ENCODE measurements at places on chromosomes 1 and 21.

DNA sequence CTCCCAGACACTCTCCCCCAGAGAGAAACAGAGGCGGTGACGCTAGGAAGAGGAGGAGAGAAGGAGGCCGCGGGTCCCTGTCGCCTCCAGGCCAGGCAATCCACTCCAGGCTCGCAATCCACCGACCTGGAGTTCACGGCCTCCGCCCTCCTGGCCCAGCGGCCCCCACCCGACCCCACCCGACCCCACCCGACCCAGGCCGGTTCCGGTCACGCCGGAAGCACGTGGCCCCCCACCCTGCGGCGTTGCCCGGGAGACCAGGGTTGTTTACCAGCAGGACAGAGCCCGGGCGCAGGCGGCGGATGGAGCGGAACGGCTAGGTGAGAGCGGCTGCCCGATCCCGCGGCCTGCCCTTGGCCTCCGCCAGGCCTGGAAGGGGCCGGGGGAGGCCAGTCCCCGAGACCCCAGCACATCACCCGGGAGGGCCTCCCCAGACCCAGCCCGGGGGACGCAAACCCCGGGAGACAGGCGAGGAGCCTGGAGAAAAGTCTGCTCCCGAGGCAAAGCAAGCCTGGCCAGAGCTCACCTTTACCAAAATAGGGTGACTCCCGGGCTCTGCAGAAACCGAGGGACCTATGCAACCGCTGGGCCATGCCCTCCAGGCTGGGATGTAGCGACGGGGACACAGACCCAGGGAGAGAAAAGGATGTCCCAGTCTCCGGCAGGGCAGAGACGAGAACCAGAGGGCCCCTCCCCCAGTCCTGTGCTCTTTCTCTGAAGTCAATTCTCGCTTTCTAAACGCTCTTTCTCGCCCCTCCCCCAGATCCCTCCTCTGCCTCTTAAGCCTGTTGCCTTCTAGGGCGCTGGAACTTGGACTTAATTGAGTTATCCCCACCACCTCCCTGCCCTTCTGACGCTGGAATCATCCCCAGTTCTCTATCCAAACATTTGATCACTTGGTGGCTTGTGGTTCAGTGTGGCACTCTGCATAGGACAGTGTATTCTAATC, at the start of the genes PLA2G2C and UBXN10:
Gene PLA2G2C (minus strand): TSS at position 685 of the 949 bp plus-strand sequence. CDS start 9,155 bp downstream, outside the sequence.
Gene UBXN10 (plus strand): TSS at position 263 of the 949 bp plus-strand sequence. CDS start 4,466 bp downstream, outside the sequence.
- peak; percentile 90 for DNase-seq

GRCh38 chr21:24127651-24128050, 1479.6 kb downstream of the MRPL39 start:
- DNase-seq, result no peak

GRCh38 chr1:176602388-176603004, 139.5 kb downstream of the PAPPA2 start:
- no peak for DNase-seq

DNA sequence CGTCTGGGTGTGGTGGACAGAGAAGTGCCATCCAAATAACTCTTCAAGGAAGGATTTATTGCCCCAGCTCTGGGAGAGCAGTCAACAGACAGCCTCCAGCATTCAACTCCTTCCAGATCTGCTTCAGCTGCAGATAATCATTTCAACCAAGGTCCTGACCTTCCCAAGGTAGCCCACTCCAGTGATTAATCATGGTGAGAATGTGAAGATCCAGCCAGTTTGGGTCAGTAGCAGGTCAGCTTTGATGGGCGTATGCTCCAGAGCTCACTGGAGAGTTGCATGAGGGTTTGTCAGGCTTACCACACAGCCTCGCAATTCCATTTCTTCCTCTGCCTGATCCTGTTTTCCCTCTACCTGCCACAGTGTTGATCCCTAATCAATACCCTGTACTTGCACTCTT, 214.5 kb upstream of the ZRANB2 start:
- DNase-seq, result no peak

GRCh38 chr1:244096691-244097090, 45.6 kb downstream of the ZBTB18 start:
- no peak for DNase-seq

DNA sequence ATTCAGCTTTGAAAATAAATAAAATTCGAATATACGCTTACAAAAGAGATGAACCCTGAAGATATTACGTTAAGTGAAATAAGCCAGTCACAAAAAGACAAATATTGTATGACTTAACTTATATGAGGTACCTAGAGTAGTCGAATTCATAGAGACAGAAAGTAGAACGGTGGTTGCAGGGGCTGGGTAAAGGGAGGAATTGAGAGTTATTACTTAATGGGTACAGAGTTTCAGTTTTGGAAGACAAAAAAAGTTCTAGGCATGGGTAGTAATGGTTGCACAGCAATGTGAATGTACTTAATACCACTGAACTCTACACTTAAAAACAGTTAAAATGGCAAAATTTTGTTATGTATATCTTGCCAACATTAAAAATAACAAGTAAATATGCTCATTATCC, 48.6 kb upstream of the ZNHIT6 start:
- DNase-seq, result no peak

DNA sequence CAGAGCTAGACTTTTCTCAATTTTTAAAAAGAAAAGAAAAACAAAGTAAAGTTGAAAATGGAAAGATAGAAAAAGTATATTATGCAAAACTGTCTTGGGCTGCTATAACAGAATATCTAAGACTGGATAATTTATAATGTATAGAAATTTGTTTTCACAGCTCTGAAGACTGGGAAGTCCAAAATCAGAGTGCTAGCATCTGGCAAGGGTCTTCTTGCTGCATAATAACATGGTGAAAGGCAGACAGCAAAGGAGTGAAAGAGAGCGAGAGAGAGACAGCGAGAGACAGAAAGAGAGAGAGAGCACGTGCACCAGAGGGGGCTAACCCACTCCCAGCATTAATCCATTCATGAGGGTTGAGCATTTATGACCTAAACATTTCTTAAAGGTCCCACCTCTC, 59.1 kb upstream of the SPOCD1 start:
- no peak for DNase-seq

DNA sequence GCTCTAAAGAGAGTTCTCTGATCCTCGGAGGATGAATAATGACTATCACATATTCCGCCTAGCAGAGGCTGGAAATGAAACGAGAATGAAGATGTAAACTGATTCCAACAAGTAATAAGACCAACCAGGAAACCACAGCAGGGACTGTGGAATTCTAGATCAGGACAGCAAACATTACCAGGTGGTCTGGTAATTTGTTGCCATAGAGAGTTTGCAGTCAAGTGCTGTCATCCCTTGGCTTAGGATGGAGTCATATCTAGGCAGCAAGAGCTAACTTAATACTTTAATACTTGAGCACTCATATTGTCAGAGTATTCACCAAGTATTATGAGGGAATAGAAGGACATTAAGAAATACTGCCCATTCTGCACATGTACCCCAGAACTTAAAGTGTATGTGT, 45.1 kb upstream of the MUTYH start:
- no peak for DNase-seq

- DNase-seq, result no peak
Observed at GRCh38 chr1:115505148-115505571, 136.6 kb upstream of the VANGL1 start.

Measured in testis (tissue), 5 donors.